Hematopoietic multipotent progenitor cell treated with erythropoietin and hydrocortisone succinate and interleukin-3 and kit ligand, for 4 days (in vitro differentiated cells): ENCODE measurements at places on chromosomes 1 and 21.
A peak's percentile ranks its signal among the peaks of the same experiment; 100 is the strongest.

- DNase-seq: peak; percentile 80
These were observed 100.8 kb downstream of the UCK2 start for GRCh38 chr1:165928075-165928731.

GRCh38 chr1:221753828-221754188 lies 11.9 kb upstream of the DUSP10 start:
- DNase-seq: no peak

- no peak for DNase-seq
These were observed 47.9 kb upstream of the PRKACB start for GRCh38 chr1:84096176-84096575.

DNA sequence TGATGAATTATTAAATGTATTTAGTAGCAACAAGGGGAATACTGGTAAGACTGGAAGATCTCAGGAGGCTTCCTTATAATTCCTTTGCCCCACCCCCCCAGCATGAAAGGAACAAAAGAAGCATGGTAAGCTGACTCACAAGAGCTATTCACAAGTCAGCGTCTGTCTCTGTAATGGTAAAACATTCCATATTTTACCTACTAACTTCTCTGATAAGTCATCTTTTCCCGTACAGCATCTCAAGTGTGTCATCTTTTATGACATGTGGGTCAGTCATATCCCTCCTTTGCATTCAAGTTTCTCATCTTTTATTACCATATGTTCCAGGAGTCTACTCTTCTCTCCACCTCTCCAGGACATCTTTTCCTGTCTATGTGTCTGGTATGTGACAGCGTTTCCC lies 241.3 kb downstream of the PLA2G4A start:
- no peak for DNase-seq

GRCh38 chr1:76035053-76035452 lies 39.5 kb upstream of the ST6GALNAC3 start:
- DNase-seq: peak; percentile 25

DNA sequence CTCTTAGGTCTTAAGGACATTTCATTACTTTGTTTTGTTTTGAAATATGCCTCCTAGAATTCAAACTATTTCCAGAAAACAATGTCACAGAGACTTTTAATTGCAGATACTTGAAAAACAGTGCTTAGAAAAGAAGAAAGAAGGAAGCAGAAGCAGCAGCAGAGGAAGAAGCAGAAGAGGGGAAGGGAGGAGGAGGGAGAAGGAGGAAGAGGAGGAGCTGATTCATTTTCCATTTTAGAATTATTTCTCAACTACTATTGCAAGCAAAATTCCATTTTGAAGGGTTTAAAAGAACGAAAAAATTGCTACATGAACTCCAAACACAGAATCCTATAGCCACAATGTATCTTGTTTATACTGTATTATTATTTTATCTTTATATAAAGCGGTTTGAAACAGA lies 13.9 kb downstream of the RC3H1 start:
- peak; percentile 18 for DNase-seq

GRCh38 chr1:33256471-33257206 lies at the start of gene ZNF362:
TSS of gene ZNF362 (plus strand) at chr1:33256492. CDS start at chr1:33270575, 14,083 bp downstream.
- DNase-seq: peak; percentile 85

GRCh38 chr1:92705446-92705845 lies 79.5 kb downstream of the EVI5 start:
- no peak for DNase-seq
